ENCODE measurements at places on chromosomes 4 and X.

- no peak for DNase-seq
Observed at GRCh38 chrX:133570549-133570948, 155.3 kb upstream of the GPC4 start.

DNA sequence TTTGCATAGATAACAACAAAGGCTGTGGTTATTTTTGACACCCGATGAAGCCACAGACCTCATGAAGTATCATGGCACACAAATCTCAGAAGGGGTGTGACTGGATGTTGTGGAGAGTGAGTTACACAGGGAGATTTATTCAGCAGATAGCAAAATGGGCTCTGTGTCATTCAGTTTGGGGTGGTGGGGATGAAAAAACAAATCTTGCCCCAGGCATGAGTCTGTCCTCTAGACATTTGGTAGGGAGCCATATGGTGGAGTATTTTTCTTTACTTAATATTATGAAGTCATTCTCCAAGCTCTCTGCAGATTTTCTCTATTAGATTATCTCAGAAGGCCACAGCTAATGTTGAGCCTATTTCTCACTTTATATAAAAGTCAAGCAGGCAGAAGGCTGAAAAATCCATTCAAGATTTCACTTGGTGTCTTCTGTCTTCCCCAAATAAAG, 277.1 kb upstream of the TENM3 start:
- DNase-seq, result no peak

GRCh38 chr4:32672359-32672758, 1952.2 kb downstream of the PCDH7 start:
- DNase-seq, result no peak

- DNase-seq, result no peak
Observed at GRCh38 chrX:131795442-131796229, 227.5 kb upstream of the STK26 start.

DNA sequence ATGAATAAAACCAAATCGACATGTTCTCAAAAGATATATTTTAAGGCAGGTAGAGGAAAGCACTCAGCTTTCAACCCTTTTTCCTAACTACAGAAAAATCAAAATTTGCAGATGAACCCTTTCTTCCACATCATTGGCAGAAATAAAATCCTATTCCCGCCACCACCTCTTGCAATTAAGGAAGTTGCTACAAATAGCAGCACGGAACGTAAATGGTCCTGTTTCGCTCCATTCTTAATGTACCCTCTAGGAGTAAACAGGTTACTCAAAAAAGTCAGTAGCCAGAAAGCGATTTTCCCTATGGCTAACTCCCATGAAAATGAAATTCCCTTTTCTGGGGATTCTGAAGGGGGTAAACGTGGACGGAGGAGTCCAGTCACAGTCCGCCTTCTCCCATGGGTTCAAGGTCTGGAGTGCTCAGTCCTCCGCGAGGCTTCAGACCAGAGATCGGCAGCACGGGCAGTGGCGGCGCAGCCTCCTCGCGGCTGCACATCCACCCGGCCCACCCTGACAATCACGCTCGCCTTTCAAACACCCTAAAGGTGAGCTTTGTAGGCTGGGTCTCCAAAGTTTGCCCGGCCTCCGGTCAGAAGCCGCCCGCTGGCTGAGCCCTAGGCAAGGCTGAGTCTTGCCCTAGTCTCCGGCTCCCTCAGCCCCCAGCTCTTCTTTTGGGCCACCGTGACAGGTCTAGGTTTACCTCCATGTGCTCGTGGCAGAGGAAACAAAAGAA, 1.8 kb downstream of the ATP11C start:
- DNase-seq, result no peak

DNA sequence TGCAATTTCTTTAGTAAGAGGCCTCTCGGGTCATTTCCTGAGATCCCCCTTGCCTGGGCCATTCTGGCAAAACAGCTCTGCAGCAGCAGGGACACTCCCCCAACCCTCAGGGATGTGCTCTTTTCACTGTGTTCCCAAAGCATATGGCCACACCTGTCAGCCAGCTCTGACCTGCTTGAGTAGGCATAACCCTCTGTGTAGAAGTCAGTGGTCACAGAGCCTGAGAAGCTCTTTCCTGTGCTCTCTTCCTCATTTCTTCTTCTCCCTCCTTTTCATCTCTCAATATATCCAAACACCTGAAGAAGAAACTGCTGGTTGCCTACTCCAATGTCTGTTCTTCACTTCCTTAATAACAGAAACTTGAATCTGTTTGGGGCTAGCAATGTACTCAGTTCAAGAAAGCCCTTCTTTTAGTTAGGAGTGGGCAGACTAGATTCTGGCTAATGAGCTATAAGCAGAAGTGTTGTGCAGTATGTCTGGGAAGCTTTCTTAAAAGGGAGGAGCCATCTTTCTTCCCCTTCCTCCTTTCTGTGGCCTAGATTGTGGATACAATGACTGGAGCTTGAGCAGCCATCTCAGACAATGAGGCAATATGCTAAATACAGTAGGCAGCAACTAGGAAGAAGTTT, 73.3 kb downstream of the PRPS1 start:
- no peak for DNase-seq

- no peak for DNase-seq
Observed at GRCh38 chrX:23857935-23858334, 49.8 kb downstream of the APOO start.
